ENCODE measurements at places on chromosomes 13 and 19.

DNA sequence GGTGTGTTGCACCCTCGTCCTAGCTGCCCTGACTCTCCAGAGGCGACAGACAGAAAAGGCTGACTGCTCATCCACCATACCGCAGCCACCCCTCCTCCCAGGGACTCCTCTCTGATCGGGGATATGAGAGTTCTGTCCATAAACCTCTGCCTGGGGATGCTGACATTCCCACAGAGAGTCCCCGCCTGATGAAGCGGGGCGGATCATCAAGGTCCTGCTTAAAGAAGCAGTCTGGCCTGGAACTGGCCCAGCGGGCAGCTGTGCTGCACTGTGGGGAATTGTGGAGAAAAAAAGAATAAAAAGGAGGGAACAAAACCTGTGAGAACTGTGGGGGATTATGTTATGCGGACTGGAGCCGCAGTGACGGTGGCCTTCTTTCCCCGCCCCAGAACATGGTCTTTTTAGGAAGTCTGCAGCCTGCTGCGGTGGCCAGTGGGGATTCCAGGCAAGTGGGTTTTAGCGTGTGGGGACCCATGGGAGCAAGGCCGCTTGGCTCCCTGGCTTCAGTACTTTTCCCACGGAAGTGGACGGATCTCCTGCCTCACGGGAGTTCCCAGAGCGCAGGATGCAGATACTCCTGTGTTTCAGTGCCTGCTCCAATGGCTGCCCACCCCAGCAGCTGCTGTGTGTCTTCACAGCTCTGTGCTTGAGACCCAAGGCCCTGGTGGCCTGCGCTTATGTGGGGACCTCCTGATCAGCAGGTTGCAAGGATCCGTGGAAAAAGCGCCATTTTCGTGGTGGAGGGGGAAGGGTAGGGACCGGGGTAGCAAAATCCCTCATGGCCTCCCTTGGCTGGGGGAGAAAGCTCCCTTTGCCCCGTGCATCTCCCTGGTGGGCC, 1456.2 kb upstream of the SLC10A2 start:
- no peak for DNase-seq

GRCh38 chr19:19372656-19373416, 32.6 kb upstream of the GATAD2A start:
- peak; percentile 96 for DNase-seq

DNA sequence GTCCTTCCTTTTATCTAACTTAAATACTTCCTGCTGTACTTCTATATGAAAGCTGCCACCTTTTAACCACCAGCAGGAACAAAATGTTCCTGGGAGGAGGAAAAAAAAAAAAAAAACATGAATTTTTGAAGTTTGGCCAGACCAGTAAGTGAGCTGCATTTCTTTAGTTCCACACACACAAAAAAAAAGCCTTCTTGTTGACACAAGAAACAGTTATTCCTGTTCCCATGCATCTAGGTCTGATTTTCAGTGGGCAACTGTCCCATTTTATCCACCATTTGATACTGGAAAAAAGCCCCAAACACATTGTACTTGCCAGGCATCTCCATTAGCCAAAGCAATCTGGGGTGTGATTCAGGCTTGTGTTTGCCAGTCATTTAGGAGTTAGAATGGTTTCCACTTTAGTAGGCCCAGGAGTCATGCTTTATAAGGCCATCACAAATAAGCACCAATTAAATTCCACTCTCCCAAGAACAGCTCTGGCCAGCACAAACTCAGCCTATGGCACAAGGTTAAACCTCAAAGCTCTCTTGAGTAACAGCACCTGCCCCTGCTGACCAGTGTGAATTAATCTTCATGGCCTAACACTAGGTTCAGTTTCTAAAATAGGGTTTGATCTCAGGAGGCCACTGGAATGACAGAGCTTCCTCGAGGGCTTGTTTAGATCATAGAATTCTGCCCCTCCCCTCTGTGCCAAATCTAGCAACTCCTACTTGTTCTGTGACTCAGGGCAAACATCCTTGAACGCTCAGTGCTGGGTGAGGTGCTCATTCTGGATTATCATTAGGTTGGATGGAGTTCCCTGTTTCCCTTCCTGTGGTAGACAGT, 67.1 kb downstream of the NUFIP1 start:
- peak; percentile 9 for DNase-seq

GRCh38 chr13:67095621-67096020, 134.5 kb downstream of the PCDH9 start:
- no peak for DNase-seq

DNA sequence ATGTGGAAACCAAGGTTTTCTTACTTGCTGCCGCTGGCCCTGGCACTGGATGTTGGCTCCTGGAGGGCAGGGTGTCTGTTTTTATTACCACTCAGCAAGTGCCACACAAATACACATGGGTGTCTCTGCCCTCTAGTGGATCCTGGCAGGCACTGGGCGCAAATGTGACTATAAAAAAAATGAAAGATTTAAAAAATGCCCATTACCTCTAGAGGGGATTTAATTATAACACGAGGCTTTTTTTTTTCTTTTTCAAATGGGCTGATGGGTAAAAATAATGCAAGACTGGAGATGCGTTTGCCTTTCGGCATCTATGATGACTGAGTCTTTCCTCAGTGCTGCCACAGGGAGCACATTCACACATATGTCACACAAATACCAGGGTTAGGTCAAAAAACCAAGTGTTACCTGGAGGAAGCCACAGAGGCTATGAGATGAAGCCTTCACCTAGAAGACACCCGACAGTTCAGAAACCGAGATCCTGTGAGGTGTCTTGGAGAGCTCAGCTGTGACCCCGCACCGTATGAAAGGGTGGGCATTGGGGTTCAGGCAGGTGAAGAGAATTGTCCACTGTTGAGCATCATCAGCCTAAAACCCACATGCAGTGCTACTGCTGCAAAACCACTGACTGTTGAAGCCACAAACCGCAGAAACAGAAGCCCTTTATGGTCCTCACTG, 25.7 kb downstream of the CHAMP1 start:
- DNase-seq, result peak; percentile 57

GRCh38 chr19:46404055-46404752, 9.2 kb downstream of the CCDC8 start:
- no peak for DNase-seq

DNA sequence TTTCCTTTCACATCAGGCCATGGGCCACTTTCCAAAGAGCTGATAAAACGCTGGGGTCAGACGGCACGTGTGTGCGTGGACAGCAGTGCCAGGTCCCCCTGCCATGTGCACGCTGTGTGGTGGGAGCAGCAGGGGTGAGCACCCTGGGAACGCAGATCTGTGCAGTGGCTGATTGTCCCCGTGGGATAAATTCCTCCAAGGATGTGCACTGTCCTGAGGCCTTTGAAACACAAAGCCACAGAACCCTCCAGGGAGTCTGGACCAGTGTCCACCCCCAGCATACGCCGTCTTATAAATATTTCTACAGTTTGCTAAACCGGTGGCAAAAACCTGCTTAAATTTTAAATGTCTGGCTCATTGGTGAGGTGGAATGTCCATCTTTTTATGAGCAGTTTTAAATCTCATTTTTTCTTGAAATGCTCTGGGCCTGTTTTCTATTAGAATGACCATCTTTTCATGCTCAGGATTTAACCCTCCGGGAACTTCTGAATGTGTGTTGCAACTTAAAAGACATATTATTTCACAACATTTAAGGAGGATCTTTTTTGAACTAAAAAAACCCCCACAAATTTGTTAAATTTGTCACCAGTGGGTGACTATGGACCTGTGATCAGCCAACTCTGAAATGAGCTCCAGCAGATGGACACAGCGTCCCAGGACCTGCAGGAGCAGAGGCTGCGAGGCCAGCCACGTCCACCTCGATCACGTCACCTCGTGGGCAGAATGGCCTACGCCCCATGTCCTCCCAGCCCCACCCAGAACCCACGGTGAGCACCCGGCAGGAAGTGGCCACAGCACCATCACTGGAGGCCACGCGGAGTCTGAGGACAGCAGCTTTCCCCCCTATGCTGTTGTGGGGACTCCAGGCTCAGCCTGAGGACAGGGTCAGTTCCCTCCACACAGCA, 68.6 kb downstream of the RASA3 start:
- peak; percentile 82 for DNase-seq

GRCh38 chr13:98778749-98779148, 26.3 kb upstream of the SLC15A1 start:
- no peak for DNase-seq

DNA sequence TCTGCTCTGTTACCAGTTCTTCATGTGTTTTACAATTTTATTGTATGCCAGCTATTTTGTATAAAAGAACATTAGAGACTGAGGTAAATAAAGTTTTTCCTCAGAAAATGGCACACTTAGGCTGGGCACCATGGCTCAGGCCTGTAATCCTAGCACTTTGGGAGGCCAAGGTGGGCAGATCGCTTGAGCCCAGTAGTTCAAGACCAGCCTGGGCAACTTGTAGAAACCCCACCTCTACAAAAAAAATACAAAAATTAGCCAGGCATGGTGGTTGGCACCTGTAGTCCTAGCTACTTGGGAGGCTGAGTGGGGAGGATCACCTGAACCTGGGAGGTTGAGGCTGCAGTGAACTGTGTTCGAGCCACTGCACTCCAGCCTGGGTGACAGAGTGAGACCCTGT, 32.0 kb downstream of the CCDC8 start:
- DNase-seq, result no peak

- no peak for DNase-seq
Observed at GRCh38 chr13:60661521-60661920, 264.5 kb downstream of the TDRD3 start.

DNA sequence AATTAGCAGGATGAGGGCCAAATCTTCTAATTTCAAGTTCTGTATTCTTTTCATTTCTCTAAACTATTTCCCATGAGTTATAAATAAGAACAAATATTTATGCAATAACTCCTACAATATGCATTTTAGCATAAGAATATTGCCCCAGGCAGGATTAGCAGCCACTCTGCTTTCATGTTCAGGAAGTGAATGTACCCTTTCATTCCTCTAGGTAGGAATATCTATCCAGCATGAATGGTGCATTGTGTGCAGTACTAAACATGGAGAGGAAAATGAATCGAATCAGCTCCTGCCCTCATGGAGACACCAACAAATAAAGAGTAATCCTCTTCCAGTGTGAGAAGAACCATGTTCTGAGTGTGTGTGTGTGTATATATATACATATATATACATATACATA, 41.0 kb downstream of the LHFPL6 start:
- no peak for DNase-seq

DNA sequence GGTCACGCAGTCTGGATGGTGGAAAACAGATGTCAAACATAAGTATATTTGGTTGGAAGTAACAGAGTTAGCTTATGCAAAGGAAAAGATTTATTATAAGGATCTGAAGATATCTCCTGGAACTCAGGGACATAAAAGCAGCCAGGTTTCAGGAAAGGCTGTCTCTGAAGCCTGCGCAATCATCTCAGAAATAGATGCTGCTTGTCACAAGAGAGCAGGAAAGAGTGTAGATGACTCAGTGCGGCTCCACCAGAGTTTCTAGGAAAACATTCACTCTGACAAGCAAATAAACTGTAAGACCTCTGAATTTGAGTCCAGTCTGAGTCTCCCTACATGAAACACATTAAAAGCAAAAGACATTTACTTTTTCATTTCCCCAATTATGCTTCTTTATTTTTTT, 220.4 kb upstream of the HTR2A start:
- peak; percentile 56 for DNase-seq

- no peak for DNase-seq
Observed at GRCh38 chr19:13010038-13010991, 15.0 kb downstream of the NFIX start.

- DNase-seq, result peak; percentile 13
Observed at GRCh38 chr19:6457958-6458694, 1.5 kb downstream of the SLC25A23 start.

GRCh38 chr13:95783747-95784146, 106.8 kb downstream of the DNAJC3 start:
- DNase-seq, result no peak

DNA sequence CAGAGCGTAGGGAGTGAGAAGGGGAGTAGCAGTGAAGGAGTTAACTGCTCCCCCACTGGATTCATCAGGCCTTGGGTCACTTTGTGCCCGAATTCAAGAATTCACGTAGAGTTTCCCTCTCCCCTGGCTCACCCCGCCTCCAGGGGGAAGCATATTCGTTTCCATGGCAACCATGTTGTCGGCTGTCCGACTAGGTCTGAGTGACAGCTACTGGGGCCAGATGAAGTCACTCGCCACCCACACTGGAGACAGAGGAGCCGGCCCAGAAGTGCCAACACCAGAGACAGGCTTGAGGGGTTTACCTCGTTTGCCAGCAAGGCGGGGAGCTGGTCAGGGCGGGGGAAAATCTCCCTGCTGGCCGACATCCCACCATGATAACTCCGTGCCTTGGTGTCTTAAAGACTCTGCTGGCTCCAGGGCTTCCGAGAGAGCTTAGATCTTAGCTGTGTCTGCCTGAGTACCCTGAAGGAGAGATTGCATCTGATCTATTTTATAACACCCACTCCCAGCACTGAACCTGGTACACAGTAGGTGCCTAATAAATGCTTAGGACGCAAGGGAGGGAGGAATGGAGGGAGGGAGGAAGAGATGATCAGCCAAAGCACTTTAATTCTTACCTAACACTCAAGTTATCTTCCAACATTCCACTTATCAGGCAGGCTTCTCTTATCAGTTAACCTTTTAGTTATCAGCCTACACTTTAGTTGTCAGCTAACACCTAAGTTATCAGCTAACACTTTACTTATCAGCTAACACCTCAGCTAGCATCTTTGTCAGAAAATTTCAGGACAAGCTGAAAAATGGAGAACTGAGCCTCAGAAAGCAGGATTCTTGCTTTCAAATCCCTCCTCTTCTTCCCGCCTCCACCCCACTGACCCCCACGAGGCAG, 57.2 kb upstream of the ZNRF4 start:
- DNase-seq, result no peak

- no peak for DNase-seq
Observed at GRCh38 chr13:88217883-88218282, 546.7 kb downstream of the SLITRK5 start.

GRCh38 chr13:89307278-89307677, 1636.1 kb downstream of the SLITRK5 start:
- DNase-seq, result no peak

DNA sequence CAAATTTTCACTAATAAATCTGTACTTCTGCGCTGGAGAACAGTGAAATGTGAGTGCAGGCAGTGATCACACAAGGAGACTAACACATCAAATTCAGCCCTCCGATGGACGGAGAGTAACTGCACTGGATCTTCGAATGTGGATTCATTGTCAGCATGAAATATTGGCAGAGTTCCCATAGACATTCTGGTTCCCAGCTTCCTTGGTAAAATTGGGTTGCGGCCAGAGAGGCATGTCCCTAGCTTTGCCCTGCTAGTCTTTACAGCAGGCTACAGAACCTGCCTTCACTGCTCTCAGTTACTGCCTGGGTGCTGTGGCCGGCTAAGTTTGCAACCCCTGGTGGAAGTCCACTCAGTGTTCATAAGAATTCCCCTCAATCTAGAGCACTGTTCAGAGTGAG, 32.3 kb upstream of the UQCRFS1 start:
- DNase-seq, result no peak

GRCh38 chr13:98543378-98544103, 33.4 kb downstream of the STK24 start:
- DNase-seq, result no peak

DNA sequence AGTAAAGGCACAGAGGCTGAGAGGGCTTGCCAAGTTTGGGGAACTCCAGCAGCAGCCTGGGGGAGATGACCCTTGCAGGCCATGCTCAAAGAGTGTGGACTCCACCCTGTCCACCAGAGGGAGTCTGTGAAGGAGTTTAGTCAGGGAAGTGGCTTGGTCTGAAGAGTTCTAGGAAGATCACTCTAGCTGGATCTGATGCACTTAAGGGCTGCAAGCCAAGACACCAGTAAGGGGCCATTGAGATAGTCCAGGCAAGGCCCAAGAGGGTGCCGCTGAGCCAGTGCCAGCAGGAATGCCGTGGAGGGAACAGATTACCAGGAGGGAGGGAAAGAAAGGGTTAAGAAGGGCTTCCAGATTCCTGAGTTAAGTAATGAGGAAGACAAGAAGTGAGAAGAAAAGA, 68.7 kb downstream of the ZAR1L start:
- DNase-seq, result peak; percentile 68
